Muscle of leg (tissue), 16 donors: ENCODE measurements at places on chromosomes 4 and X. TPM values are rescaled to one million over a fixed set of nuclear protein-coding genes. Genes with fewer than 3 reads are reported as not detected.

DNA sequence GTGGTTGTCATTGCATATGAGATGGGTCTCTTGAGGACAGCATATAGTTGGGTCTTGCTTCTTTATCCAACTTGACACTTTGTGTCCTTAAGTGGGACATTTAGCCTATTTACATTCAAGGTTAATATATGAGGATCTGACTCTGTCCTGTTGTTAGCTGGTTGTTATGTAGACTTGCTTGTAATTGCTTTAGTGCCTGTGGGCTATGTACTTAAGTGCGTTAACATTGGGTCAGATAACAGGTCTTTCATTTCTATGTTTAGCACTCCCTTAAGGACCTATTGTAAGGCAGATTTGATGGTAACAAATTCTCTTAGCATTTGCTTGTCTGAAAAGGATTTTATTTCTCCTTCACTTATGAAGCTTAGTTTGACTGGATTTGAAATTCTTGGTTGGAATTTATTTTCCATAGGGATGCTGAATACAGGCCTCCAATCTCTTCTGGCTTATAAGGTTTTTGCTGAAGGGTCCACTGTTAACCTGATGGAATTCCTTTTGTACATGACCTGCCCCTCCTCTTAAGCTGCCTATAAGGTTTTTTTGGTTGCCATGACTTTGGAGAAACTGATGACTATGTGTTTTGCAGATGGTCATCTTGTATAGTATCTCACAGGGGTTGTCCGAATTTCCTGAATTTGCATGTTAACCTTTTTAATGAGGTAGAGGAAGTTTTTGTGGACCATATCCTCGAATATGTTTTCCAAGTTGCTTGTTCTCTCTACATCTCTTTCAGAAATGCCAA is 162.0 kb downstream of the NKX6-1 start:
- no peak for DNase-seq

- peak; percentile 70 for DNase-seq
Measured at GRCh38 chrX:120213438-120214265, 37.0 kb upstream of the ZBTB33 start.

Gene ERCC6L
- total RNA-seq, result 1.5 TPM

Gene AADAT
- 5.7 TPM for total RNA-seq

DNA sequence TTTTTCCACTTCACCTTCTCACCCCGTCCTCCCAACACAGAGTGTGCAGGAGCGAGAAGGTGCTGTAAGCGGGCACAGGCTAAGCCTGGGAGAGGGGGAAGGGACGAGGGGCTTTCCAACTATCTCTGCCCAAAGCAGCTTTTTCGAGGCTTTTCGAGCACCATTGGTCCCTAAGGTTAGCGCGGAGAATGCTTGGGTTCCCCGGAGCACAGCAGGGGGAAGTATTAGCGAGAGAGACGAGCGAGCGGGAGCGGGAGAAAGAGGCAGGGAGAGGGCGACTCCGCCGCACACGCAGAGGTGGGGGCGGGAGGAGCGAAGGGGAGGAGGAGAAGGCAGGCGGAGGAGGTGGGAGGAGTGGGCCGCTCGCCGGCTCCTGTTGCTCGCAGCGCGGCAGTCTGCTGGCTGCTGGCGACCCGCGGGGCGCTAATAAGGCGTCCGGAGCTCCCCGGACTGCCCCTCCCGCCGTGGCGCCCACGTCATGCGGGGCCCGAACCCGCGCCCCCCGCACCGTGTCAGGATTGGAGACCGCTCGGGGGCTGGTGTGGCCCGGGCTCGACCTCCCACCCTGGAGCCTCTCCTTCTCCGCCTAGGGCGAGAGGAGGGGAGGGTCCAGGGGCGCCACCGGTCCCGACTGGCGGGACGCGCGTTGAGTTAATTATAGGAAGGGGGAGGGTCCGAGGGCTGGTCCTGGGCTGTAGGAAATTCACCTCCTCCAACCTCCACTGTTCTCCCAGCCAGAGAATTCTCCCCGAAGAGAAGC is at the start of gene ADAMTS3:
Gene ADAMTS3 (minus strand): TSS at position 263 of the 760 bp plus-strand sequence. CDS start 459 bp downstream, outside the sequence.
- DNase-seq, result peak; percentile 91

Gene CC2D2A
- total RNA-seq, result 20.8 TPM

DNA sequence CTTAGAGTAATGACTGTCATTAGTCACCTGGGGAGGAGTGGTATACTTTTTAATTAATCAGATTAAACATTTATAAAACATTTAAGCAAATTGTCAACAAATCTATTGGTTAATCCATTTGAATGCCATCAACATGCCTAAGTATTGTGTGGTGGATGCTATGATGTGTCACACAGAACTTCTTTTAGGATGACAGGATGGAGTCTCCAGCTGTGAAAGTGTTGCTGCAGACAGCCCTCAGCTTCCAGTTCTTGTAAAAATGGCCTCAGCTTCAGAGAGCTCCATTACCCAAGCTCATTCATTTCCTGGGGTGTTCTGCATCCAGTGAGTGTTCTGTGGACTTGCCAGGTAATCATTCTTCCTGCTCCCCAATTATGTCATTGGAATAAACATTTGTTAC is 74.3 kb upstream of the CLNK start:
- no peak for DNase-seq

DNA sequence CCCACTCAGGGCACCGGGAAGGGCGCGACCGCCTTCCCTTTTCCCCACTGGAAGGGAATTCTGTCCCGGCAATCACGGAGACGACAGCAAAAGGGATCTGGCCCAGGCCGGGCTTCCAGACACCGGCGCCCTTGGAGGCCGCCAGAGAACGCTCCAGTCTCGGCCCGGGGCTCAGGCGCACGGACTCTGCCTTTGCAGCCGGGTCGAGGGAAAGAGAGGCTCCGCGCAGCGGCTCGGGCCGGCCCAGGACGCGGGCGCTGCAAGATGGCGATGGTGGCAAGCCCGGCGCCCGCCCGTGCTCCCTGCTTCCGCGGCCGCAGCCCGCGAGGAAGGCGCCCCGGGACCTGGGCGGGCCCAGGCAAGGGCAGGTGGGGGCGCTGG is 1.1 kb downstream of the CTBP1 start:
- no peak for DNase-seq

GRCh38 chr4:183722731-183723560 is 63.9 kb downstream of the TRAPPC11 start:
- peak; percentile 56 for DNase-seq

- no peak for DNase-seq
Measured at GRCh38 chr4:106982711-106983211, 53.4 kb downstream of the DKK2 start.

- DNase-seq, result no peak
Measured at GRCh38 chr4:24705016-24705753, 90.2 kb upstream of the SOD3 start.

GRCh38 chrX:137313627-137314026 is 252.3 kb upstream of the ZIC3 start:
- DNase-seq, result no peak

DNA sequence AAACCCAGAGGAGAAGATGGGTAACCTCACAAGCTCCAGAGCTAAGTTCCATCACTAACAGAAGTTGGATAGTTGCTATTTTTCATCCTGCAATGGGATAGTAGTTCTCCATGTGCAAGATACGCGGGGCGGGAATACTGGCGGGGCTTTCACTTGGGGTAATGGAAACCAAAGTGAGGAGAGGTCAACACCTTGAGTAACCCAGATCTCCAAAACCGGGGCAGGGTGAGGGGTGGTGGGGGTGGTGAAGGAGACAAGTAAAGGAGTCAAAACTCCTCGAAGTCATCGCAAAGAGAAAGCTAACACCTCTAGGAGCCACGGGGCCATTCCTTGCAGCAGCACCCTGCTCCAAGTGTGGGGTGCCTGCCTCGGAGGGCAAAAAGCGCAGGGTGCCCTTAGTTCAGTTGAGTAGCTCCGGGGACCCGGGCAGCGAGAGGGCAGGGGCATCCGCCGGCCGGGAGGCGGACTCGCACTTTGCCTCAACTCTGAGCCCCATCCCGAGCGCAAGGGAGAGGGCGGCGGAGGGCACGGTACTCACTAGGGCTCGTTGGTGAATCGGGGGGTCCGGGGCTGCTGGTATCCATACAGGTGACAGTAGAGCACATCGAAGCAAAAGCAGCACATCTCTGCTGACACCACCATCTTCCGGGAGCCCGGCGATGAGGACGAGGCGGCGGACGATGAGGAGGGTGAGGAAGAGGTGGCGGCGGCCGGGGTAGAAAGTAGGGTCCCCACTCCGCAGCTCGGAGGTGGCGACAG is 645 bp downstream of the AMMECR1 start:
- DNase-seq, result peak; percentile 21

DNA sequence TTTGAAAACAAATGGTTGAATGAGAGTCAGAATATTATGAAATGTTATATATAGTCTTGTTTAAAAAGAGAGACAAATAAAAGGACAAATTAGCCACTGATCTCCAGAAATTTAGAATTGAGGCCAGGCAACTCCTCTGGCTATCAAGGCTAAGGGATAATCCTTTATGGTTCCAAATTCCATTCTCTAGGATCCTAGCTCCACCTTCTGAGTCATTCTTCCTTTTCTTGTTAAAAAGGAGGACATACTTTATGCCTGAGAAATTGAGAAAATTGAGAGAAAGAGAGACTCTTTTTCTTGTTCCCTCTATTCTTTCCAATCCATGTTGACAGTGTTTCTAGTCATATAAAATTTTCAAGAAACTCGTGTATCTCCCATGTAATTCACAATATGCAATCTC is 1299.5 kb downstream of the FSTL5 start:
- no peak for DNase-seq

DNA sequence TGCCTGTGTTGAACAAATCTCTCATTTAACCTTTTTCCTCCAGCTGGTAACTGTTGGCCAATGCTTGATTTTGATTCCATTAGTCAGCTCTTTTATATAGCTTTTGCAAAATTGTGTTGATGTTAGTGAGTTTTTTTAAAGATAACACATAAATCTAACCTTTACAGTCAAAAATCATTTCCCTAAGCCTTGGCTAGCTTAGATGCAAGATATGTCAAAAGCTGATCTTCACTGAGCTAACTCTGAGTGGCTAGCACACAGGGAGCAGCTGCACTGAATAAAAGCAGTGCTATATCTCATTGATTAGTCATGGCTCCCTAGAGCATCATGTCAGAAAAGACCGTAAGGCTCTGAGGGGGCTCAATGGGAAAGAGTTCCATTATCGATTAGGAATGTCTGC is 78.7 kb downstream of the PPARGC1A start:
- DNase-seq, result peak; percentile 21

Gene GPM6B
- 16.8 TPM for total RNA-seq

DNA sequence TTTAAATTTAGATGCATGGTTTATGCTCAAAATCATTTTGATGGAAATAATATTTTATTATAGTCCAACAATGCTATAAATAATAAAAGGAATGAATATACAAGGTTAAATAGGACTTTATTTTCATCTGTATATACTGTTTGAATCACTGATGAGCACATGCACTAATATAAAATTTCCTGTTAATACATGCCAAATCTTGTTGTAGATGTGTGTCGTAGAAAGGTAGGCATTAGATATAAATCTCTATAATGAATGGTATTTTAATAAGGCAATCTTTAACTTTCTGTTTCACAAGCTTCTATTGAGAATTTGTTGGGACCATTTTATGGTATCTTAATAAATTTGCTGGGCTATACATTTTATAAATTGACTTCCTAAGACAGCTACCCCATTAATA is 868.8 kb downstream of the CCSER1 start:
- DNase-seq, result no peak

Gene ADH1A
- total RNA-seq, result 0.49 TPM

Gene ANAPC10
- 28.8 TPM for total RNA-seq

GRCh38 chr4:70759126-70759525 is 37.4 kb downstream of the RUFY3 start:
- no peak for DNase-seq

DNA sequence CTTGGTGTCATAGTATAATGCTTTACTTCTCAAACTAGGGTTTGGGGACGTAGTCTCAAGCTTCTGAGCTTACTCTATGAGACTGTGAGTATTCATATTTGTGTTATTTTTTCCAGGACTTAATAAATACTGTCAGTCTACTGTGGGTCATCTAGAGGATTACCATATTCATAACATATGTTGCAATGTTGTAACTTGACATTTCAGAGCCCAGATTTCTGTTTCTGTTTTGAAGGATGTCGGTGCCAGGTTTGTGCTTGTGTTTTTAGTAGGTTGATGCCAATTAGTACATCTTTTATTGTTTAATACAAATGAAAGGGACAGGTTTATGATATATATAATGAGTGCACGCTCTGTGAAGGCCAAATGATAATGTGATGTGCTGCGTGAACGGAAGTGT is 69.6 kb downstream of the SPANXN4 start:
- peak; percentile 33 for DNase-seq

- no peak for DNase-seq
Measured at GRCh38 chrX:12685541-12685940, 105.7 kb upstream of the PRPS2 start.

DNA sequence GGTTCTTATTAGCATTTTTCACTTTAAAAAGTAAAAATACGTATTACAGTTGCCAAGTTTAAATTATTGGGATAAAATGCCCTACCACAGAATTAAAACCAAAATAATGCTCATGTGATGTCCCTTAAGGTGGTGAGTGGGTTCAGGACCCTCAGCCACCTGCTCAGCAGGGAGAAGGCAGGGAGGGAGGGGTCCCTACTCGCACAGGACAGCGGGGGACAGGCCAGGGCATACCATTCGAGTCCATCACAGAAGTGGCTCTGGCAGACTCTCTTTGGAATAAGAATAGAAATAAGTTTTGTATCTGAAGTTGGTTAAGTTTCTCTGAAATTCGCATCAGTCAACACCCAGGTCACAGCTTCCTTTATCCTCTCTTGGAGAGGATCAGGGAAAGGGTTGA is 37.7 kb downstream of the NOP14 start:
- no peak for DNase-seq

DNA sequence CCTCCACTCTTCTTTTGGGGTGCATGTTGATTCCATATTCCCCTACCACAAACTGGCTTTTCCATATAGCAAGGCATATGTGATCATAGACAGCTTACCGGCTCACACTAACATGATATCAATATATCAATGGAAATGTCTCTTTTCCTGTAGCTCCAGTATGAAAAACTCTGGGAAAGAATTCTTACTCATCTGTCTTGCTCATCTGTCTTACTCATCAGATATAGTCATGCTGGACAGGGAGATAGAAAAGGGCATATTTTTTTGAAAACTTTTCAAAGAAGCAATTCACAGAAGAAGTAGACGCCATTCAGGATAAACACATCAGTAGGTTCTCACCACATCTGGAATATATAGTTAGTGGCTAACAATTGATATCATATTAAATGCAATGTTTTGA is 794.7 kb downstream of the RAB28 start:
- no peak for DNase-seq

DNA sequence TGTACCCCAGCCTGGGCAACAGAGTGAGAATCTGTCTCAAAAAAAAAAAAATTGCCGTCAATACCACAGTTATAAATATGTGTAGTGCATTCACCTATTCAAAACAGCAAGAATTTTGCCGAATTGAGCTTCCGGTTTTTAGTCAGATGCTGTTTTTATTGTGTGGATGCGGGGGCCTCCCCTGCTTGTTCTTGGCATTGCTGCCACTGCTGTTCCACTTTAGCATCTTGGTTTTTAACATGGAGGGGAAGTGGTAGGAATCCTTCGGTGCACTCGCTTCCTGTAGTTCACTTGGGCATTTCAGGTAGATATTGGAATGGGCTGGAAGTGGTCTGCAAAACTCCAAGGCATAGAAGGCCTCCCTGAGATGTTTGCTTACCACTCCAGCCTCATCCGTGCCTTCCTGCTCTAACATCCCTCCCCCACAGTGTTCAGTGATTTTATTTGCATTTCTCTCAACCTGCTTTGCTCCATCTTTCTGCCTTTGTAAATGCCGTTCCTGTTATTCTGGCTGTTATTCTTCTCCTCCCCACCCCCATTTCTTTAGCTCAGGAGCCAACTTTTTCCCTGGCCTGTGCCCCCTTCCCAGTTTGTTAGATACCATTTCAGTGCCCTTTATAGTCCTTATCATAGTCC is 25.5 kb downstream of the MOB1B start:
- no peak for DNase-seq

- DNase-seq, result no peak
Measured at GRCh38 chr4:105092768-105093167, 53.9 kb upstream of the TET2 start.
